Activated T-helper 1 cell treated with anti-CD3 and anti-CD28 coated beads, Interleukin-12 subunit alpha, Interleukin-12 subunit beta, Interleukin-2, Interleukin-4 antibody, amounts not matched to agents 30 ng/mL and 10 ng/mL and 1 ng/mL, durations not matched to agents 14 hours and 24 hours and 36 hours (primary cell): ENCODE measurements at places on chromosomes 7 and 10.

DNA sequence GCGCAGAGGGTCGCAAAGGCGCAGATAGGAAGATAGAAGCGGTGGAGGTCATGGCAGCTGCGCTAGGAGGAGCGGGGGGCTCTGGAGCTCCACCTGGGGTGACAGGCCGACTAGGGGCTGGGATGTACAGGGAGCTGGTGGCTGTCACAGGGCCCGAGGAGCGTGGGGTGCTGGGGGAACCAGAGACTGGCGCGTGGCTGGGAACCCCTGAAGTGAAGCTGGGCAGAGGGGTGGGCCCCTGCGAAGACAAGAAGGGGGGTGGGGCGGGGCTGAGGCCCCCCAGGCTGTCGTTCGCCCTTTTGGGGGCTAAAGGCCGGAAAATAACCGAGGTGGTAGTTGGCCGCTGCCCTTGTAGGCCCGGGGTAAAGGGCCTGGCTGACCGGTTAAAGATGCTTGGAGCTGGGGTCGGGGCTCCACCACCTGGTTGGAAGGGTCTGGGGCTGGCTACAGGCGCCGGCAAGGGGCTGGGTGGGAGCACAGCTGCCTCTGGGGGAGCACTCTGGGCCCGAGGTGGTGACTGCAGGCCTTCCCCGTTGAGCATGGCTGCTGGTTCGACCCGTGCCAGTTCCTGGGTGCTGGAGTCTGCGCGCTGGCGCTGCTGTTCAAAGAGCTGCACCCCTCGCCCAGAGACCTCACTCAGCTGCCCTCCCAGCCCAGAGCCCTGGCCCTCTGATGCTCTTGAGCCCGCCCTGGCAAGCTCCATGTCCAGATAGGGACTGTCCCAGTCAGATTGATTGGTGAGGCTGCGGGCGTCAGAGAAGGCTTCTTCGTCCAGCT lies 6.8 kb upstream of the MYOZ1 start:
- peak overlapping the region; percentile 41 for H3K4me3 ChIP-seq
- no peak overlapping the region for H3K27ac ChIP-seq
- H3K4me1 ChIP-seq, result peaks cover 23% of the 10 kb centered on the region
- H3K27me3 ChIP-seq, result peaks cover 12% of the 10 kb centered on the region

GRCh38 chr10:127912607-127913367 lies 5.9 kb downstream of the PTPRE start:
- no peak overlapping the region for H3K4me3 ChIP-seq
- H3K4me1 ChIP-seq, result no peaks in the 10 kb centered on the region
- no peaks in the 10 kb centered on the region for H3K36me3 ChIP-seq
- peaks cover 12% of the 10 kb centered on the region for H3K27me3 ChIP-seq
- no peak for DNase-seq
- H3K27ac ChIP-seq, result no peak overlapping the region

DNA sequence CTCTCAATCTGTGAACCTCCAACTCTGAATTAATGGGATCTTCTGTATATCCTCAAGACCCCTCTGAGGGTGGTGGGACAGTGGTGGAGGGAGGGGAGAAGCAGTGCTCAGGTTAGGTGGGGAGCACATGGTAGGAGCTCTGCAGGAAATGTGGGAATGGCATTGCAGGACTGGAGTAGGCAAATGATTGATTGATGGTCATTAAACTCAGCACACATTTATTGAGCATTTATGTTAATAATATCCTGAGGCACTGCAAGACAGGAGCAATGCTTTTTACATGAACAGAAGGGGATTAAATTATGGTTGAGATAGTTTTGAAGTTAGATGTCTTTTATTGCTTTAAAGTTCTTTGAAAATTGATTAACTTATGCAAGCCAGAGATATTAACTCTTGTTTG lies 14.1 kb downstream of the BMPER start:
- peaks cover 2% of the 10 kb centered on the region for H3K27me3 ChIP-seq
- no peak overlapping the region for H3K4me3 ChIP-seq
- no peaks in the 10 kb centered on the region for H3K4me1 ChIP-seq

GRCh38 chr10:93408783-93409182 lies 73.4 kb downstream of the MYOF start:
- no peak overlapping the region for H3K4me3 ChIP-seq
- peaks cover 7% of the 10 kb centered on the region for H3K36me3 ChIP-seq
- no peak for DNase-seq
- no peak overlapping the region for H3K27ac ChIP-seq
- no peaks in the 10 kb centered on the region for H3K27me3 ChIP-seq

GRCh38 chr7:976901-977325 lies 1.6 kb upstream of the COX19 start:
- H3K27me3 ChIP-seq, result no peaks in the 10 kb centered on the region
- H3K4me3 ChIP-seq, result peak overlapping the region; percentile 58
- DNase-seq, result no peak
- peaks cover 3% of the 10 kb centered on the region for H3K4me1 ChIP-seq
- H3K36me3 ChIP-seq, result peaks cover 12% of the 10 kb centered on the region

GRCh38 chr7:148336411-148336810 lies 254.2 kb upstream of the C7orf33 start:
- no peak for DNase-seq
- no peak overlapping the region for H3K27ac ChIP-seq
- peaks cover 42% of the 10 kb centered on the region for H3K27me3 ChIP-seq
- no peaks in the 10 kb centered on the region for H3K36me3 ChIP-seq
- no peak overlapping the region for H3K4me3 ChIP-seq

- H3K27ac ChIP-seq, result no peak overlapping the region
- no peak for DNase-seq
- no peaks in the 10 kb centered on the region for H3K4me1 ChIP-seq
- H3K36me3 ChIP-seq, result no peaks in the 10 kb centered on the region
- peaks cover 2% of the 10 kb centered on the region for H3K27me3 ChIP-seq
- H3K4me3 ChIP-seq, result no peak overlapping the region
Observed at GRCh38 chr10:4450981-4451908, 374.8 kb upstream of the AKR1E2 start.

DNA sequence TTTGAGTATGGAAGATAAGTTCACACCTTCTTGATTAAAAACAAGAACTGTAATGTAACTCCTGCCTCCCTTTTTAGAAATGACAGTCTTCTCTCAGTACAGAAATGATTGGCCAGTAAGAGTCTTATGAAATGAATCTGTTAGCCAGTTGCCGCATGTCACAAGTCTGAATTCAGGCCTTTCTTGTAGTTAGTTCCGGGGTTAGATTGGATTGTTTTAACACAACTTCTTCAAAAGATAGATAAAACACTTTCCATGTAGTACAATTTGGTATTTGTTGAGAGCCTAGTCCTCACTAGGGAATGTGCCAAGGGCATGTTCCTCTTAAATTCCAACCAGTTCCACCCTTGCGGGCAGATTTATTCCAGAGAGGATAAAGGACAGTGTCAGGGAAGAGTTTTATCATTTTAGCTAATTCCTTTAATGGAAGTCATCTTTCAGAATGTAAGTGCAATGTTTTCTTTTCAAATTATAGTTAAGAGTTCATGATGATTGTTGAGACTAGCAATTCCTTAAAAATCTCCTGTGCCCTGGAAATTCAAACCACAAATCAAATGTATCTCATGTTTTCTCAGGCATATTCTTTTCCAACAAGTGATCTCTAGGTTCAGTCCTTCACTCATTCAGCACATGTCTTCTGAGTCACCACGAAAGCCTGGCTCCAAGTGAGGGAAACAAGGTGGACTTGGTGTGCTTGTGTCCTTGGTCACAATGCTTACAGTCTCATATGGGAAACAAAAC lies 4.1 kb downstream of the FHIP2A start:
- no peaks in the 10 kb centered on the region for H3K27me3 ChIP-seq
- peak overlapping the region; percentile 32 for H3K4me3 ChIP-seq
- peaks cover 42% of the 10 kb centered on the region for H3K4me1 ChIP-seq
- no peak for DNase-seq
